ENCODE measurements at places on chromosomes 16 and 17. TPM values are rescaled to one million over a fixed set of nuclear protein-coding genes. Genes with fewer than 3 reads are reported as not detected.

DNA sequence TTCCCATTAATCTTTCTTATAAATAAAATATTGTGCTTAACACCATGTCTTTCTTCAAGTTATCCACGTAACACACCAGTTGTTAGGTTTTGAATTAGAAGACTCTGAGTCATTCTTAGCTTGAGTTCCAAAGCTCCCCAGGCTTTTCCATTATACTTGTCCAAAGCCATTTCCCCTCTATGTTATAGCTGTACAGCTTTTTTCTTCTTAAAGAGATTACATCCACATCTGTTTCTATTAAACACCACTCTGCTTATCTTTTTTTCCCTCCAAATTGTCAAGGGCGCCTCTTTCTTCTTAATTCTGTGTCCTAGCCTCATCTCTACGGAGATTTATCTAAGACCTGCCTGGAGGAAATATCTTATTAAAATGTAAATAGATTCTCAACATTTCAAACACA is 139.4 kb upstream of the CPHXL start:
- no peak for DNase-seq

The CCL18 gene
- 17.9 TPM for polyA plus RNA-seq

The IL34 gene
- polyA plus RNA-seq, result 1.5 TPM

DNA sequence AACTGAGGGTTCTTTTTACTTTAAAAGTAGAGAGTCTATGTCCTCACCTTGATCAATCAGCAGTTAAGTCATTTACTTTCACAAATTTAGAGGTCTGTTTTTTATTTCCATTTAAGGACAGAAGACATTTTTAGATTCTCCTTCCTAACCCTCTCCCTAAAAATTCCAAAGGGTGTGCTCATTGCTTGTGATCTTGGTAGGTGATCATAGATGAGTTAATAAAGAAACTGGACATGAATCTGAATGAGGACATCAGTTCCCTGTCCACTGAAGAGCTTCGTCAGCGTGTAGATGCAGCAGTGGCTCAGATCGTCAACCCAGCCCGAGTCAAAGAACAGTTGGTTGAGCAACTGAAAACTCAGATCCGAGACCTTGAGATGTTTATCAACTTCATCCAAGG is 8.8 kb downstream of the RUNDC1 start:
- no peak for DNase-seq

Measured in small intestine (tissue), 16 donors.